DMS79 treated with DMSO at 0.1 percent for 48 hours (cell line): ENCODE measurements at places on chromosomes 11 and 22.

DNA sequence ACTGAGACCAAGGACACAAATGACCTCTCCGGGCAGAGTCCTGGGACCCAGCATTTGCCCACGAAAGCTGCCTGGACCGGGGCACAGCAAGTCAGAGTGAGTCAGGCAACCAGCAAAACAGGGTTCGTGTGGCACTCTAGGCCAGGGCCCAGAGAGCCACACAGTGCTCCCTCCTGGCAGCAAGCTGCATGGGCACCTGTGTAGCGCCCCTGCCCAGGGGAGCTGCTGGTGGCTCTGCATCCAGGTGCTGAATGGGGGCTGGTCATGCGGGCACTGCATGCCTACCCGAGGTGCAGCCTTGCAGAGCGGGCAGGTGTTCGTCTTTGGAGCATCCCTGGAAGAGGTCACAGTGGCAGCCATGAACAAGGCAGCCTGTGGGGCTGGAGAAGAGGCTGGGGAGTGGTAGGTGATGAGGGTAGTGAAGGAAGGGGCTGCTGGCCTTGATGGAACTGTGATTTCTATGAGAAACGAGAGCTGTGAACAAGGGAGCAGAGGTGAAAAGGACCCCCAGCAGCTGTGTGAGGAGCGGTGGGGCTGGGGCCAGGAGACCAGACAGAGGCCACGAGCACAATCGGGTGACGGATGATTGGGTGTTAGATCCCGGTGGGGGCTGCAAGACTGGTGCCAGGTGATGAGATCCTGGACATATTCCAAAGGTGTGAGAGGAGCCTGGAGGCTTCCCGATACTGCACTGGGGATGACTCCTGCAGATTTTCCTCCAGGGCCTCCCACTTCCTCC, 63.3 kb downstream of the DGCR2 start:
- no peak for DNase-seq

- no peak for DNase-seq
Measured at GRCh38 chr11:61861634-61862033, 29.7 kb downstream of the FADS3 start.

GRCh38 chr11:124877910-124878758, 12.9 kb downstream of the ROBO3 start:
- DNase-seq, result no peak

DNA sequence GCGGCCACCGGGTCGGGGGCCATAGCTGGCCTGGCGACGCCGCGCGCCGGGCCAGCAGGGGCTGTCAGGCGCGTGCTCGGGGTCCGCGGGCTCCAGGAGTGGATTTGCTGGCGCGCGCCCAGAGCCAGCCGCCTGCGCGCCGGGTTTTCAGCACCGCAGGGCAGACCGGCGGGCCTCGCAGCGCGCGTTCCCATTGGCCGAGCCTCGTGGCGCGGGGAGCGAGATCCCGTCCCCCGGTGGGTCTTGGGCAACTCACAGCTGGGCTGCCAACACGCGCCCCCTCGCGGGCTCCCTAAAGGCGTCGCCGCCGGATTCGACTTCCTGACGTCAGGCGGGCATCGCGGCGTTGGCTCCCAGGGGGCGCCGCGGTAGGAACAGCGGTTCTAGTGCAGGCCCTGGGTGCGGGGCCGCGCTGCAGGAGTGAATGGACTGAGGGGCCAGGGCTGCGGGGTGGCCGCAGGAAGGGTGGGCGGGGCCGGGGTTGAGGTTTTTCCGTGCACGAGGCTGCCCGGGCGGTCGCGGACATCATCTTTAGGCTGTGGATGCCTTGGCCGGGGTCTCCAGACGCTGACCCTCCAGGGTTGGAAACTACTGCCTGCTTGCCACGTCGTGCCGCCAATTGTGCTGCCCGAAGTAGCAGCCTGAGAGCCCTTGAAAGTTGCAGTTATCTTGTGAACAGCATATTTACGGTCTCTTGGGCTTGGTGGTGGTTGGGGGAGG, at the start of gene FADS1:
Gene FADS1 (minus strand): TSS at position 268 of the 720 bp plus-strand sequence. CDS start 74 bp downstream, at position 194.
- DNase-seq, result peak; percentile 89

GRCh38 chr11:13939961-13940906, 22.3 kb upstream of the SPON1 start:
- no peak for DNase-seq

- peak; percentile 4 for DNase-seq
Measured at GRCh38 chr22:23110190-23110921, 31.4 kb downstream of the RSPH14 start.

- DNase-seq, result peak; percentile 74
Measured at GRCh38 chr11:117752071-117752470, 44.9 kb downstream of the DSCAML1 start.

- DNase-seq, result no peak
Measured at GRCh38 chr11:84140386-84141169, 854.4 kb upstream of the CCDC90B start.

DNA sequence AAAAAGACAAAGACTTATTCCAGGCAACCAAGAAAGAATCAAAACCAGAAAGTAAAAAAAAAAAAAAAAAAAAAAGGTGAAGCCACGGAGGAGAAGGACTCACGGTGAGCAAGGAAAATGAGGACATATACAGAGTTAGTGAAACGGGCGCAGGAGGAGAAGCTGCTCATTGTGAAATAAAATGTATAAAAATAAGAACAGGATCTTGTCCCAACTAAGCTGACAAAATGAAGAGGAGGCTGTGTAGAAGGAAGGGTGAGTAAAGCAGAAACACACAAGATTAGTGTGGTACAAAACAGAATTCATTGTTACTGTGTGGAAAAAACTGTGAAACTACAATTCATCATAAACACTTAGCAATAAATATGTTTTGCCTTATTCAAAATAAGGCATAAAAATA, 7.6 kb downstream of the IL17REL start:
- DNase-seq, result no peak

DNA sequence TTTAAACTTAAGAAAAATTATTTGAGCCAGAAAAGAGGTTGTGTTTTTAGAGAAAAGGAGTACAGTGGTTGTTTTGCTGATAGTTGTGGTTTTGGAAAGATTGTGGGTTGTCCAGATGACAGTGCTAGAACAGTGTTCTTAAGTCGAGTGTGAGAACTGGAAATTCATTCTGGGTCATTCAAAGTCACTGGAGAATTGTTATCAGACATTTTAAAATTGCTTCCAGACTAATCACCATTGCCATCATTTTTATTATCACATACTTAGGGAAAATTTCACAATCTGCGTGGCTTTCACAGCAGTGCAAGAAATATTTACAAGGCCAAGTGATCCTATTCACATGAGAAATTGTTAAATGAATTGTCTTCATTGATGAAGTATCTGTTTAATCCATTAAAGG, 242.2 kb upstream of the DDI1 start:
- DNase-seq, result no peak

DNA sequence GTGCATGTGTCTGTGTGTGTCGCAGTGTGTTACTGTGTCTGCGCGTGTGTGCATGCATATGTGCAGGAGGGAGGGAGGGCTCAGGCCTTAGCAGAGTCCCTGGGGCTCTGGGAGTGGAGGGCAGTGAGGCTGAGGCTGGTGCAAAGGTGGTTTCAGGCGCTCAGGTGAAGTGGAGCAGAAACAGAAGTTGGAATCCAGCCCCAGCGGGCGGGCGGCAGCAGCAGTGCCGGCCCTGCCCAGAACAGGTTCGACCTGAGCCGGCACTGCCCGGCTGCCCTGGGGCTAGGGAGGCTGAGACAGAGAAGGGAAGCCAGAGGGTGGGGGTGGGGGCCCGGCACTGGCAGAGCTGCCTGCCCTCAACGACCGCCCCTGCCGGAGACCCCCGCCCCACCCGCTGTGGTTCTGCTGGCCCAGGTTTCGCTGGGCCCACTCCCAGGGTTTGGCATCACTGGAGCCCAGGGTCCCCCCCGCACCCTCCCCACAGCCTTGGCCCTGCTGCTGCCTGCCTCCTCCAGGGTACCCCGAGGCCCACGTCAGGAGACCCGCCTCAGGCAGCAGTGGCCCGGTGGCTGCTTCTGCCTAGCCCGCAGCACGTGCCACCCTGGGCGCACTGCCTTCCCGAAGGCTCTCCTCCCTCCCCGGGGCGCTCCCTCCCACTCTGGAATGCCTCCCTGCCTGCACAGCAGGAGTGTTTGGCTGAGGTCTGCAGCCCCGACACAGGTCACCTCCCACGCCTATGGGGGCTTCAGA, 13.3 kb downstream of the ASCL2 start:
- DNase-seq, result peak; percentile 62

DNA sequence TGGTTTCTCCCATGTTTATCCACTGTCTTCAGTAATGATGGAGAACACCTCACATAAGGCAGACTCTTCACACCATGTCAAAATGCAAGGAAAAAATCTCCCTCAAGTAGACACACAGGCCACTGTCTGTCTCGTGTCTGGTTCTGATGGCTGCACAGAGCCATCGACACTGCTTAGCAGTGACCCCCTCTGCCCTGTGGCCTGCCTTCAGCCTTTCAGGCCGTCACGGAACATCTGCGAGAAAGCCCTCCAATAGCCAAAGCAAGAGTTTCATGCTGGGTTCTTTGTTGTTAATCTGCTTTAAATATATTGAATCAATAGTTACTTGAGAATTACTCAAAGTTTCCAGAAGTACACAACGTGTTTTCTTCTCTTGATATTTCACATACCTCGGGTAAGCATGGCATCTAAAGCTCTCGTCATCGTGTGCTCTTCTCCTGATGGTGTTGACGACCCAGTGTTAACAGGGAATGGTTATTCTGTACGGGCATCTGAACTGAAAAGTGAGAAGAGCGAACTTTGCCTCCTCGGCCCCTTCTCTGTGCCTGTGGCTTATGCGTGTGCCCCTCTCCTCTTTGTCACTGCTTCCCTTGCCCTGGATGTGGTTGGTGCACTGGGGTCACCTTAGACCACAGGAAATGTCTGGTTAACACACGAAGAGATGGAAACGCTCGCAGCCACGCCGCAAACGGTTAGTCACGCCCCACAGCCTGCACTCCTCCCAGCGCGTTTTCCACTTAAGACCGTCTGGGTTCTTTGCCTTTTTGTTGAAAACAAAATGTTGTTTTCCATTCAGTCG, 33.4 kb upstream of the CTTN start:
- no peak for DNase-seq

GRCh38 chr11:12800032-12800671, 125.9 kb downstream of the TEAD1 start:
- peak; percentile 83 for DNase-seq

DNA sequence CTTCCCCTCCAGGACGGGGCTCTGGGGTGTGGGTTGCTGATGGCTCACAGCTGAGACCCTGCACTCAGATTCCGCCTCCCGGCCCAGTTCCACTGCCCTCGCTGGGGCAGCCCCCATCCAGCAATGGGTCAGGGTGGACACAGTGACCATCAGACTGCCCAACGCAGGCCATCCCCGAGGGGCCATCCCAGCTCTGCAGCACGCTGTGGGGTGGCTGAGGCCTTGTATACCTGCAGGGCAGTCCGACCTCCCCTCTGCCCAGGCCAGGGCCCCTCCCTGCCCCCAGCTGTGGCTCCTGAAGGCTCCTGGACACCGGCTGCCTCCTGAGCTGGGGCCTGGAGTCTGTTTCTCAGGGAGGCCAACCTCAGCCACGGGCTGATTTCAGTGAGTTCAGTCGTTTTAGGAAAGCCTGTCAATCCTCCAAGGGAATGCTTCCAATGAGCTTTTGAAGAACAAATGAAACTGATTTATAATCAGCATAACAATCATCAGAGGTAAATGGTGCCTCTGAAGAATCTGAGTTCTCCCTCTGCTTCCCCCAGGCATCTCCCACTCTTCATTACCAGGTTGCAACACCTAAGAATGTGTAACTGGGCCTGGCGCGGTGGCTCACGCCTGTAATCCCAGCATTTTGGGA, 95.1 kb downstream of the CELSR1 start:
- DNase-seq, result no peak

DNA sequence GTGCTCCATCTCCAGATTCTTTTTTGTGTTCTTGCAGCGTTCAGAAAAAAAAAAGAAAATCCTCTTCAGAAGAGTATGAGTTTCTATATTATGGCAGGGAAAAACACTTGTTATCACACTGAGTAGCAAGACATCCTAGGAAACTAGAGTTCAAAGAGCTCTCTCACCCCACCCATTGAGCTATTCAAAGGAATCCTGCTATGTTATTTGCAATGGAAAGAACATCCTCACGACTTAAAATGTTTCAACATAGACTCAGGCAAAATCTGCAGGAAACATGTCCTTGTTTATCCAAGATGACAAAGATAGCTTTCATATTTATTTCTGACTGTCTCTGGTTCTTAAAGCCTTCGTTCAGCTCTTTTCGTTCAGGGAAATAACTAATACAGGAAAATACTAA, 331.6 kb upstream of the ANO5 start:
- no peak for DNase-seq

DNA sequence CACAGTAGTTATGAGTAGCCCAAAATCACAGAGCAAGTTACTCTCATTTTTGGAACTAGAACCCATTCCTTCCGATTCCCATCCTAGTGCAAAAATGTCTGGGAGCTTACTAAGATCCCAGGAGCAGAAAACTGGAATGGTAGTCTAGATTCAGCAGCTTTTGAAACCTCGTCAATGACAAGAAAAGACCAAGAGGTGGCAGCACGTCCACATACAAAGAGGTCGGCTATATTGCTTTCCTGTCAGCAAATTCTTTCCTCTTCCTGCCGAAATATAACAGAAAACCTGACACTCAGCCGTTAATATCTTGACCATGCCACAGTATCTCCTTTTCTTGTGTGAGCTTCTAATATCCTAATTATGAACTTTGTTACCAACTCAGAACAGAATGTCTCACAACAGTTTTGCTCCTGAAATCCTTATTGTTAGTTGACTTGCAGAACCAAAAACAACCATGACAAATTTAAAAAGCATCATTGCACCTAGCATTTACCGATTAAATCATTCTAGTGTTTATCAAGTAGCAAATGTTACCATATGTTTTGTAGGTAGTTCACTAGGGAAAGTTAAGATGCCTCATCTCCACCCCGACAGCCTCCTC, 92.8 kb upstream of the OR9G4 start:
- DNase-seq, result peak; percentile 10

- no peak for DNase-seq
Measured at GRCh38 chr11:69319255-69320106, 25.5 kb downstream of the MYEOV start.

- DNase-seq, result no peak
Measured at GRCh38 chr11:86468169-86468568, 93.5 kb downstream of the CCDC81 start.

- DNase-seq, result no peak
Measured at GRCh38 chr11:19365743-19366410, 125.1 kb upstream of the E2F8 start.

DNA sequence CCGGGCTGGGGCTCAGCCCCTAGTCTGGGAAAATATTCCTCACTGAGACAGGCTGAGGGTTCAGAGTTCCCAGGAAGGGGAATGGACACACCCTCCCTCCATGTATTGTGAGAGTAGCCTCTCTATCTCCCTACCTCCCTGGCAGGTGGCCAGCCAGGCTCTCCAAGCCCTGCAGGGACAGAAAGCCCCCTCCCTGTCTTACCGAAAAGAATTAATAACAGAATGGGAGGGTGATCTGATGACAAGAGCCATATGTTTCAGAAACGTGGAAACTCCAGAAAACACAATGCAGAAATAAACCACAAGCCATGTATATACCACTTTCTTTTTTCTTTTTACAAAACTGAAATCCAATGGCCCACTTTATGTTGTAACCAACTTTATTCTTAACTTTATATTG, 140.0 kb downstream of the CHST1 start:
- no peak for DNase-seq

DNA sequence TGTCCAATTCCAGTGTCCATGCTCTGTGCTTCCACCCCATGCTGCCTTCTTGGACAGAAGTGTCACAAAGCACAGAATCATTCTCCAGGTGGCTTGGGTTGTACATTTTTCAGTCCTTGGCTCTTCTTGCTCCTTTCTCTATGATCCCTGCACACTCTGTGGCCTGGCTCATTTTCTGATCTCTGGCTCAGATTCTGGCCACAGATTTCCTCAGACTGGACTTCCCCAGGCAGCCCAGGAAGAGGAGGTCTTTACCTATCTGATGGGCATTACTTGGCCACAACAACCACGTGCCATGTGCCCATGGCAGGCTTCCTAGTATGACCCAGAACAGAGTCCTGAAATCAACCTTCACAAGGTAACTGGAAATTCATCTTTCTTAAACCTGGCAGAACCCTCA, 27.2 kb downstream of the SYTL2 start:
- no peak for DNase-seq
